ENCODE measurements at places on chromosomes 7 and 10. TPM values are rescaled to one million over a fixed set of nuclear protein-coding genes. Genes with fewer than 3 reads are reported as not detected.

- peaks cover 2% of the 10 kb centered on the region for H3K27me3 ChIP-seq
- H3K4me1 ChIP-seq, result no peaks in the 10 kb centered on the region
- no peak overlapping the region for H3K4me3 ChIP-seq
- no peak overlapping the region for H3K27ac ChIP-seq
These were observed 21.0 kb upstream of the FIS1 start for GRCh38 chr7:101265622-101266516.

LRRD1 gene
- total RNA-seq, result 0.31 TPM

DNA sequence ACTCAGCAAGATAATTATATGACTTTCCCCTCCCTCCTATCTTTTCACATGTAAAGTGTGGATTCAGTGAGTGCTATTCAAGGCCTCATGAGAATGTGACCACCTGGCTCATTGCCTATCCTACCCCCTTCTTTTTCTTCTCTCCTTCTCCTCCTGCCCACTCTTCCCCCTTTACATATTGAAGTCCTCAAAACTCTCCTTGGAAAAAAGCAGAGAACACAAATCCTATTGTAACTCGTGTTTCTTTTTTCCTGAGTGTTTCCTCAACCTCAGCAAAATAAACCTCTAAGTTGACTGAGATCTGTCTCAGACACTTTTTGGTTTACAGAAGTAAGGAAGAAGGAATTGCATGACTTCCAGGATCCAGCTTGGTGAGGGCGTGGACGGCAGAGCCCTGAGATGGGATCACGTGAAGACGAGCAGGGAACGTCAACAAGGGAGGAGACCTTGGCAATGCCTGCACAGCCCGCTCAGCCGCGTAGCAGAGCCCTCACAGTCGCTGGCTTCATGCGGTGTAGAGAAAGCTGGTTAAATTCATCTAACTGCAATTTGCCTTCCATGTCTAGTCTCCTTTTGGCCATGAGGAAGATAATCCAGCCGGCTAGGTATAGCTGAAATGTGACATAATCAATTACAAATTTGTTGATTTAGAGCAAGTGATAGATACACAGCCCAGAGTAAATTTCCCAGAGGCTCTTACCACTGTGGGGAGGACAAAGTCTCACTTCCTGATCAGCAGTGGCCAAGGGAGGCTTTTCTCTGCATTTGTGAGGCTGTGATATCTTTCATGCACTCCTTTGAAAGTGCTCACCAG lies 75.7 kb downstream of the LYZL2 start:
- no peak overlapping the region for H3K4me3 ChIP-seq
- DNase-seq, result peak; percentile 80
- H3K27ac ChIP-seq, result no peak overlapping the region
- no peaks in the 10 kb centered on the region for H3K27me3 ChIP-seq

GJD4 gene
- total RNA-seq, result 2.0 TPM

LIPJ gene
- total RNA-seq, result 0.13 TPM

Measured in muscle of leg (tissue), 16 donors.